ENCODE measurements at places on chromosomes 5 and 9.

DNA sequence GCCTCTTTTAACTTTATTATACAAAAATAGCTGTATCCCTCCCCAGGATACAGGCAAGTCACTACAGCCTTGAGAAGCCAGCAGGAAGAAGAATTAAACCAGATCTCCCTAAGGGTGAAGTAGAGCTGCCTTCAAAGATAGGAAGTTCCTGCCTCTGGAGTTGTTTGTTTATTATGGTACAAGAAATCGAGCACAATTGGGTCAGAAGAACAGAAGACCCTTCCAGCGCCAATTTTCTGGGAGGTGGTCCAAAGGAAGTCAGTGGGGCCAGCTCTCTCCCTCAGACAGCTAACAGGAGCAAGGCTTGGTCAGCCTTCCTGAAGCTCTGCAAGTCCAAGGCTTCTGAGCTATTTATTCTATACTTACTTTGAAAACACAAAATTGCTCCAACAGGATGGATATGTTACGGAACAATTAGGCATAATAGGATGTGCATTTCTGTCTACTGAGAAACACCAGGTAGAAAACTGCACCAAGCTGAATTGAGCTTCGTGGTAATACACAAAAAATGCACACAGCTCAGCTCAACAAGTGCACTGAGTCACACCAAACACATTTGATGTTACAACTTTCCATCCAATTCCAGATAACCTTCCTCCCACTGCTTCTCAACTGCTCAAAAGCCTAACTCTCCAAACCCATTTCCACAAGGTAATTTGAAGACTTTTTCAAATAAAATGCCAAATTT is 16.0 kb downstream of the SERINC5 start:
- peak; percentile 55 for DNase-seq

- DNase-seq, result no peak
These were observed 68.7 kb downstream of the NTNG2 start for GRCh38 chr9:132230605-132231004.

DNA sequence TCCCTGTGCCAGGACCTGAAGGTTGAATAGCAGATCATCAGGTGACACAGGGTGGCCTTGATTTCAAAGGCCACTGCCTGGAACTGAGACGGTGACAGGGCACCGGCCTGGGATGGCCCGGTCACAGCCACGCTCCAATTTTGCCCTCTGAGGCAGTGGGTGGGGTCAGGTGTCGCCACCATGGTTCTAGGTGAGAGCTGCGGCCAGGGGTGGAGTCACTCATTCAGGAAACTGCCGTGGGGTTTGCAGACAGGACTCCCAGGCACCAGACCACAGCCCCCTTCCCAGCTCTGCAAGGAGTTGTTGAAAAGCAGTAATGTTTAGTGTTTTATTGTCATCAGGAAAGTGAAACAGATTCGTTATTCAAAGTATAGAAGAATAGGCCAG is 17.3 kb upstream of the RNU6ATAC start:
- no peak for DNase-seq

DNA sequence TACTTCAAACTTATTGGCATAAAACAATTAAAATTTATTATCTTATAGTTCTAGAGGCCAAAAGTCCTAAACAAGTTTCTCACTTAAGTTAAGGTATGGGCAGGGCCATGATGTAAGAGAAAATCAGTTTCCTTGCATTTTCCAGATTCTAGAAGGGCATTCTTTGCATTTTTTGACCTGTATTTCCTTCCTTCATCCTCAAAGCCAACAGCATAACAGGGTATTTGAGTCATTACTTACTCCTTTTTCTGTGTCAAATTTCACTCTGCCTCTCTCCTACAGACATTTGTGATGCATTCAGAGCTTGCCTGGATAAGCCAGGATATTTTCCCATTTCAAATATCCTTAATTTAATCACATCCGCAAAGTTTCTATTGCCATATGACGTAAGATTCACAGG is 1499.0 kb downstream of the EFNA5 start:
- DNase-seq, result peak; percentile 41

GRCh38 chr5:4230786-4231641 is 635.4 kb downstream of the IRX1 start:
- DNase-seq, result no peak

DNA sequence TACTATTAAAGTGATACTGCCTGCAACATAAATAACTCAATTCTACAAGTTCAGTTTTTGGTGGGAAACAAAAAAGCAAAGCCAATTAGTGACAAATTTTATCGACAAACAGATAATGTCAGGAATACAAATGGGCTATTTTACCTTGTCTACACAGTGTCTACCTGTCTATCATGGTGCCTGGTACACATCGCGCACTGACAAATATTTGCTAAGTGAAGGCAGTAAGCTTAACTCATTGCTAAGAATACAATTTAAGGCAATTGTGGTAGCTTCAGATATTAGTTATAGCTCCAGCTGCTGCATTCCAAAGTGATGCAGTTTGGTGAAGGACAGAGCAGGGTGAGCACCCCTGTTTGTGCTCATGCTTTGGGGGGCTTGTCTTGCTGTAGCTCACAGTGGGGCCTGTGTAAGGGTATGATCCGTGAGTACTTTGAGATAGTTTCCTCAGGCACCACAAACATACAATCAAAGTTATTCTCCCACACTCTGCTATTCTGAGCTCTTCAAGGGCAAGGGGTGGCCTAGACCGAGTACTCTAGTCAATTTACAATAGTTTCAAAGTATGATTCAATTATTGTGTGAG is 24.7 kb downstream of the ELL2 start:
- no peak for DNase-seq

GRCh38 chr9:33466565-33467495 is 6.9 kb downstream of the NOL6 start:
- DNase-seq, result no peak

DNA sequence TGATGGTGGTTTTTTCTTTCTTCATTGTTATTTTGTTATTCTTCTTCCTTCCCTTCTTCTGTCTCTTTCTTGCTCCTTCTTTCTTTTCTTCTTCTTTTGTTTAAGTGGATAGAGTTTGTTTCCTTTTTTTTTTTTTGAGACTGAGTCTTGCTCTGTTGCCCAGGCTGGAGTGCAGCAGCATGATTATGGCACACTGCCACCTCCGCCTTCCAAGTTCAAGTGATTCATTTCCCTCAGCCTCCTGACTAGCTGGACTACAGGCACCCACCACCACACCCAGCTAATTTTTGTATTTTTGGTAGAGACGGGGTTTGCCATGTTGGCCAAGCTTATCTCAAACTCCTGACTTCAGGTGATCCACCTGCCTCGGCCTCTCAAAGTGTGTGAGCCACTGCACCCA is 40.3 kb downstream of the JAK2 start:
- DNase-seq, result no peak

All from non-pigmented ciliary epithelial cell (primary cell).